ENCODE measurements at places on chromosomes 3 and 15.

DNA sequence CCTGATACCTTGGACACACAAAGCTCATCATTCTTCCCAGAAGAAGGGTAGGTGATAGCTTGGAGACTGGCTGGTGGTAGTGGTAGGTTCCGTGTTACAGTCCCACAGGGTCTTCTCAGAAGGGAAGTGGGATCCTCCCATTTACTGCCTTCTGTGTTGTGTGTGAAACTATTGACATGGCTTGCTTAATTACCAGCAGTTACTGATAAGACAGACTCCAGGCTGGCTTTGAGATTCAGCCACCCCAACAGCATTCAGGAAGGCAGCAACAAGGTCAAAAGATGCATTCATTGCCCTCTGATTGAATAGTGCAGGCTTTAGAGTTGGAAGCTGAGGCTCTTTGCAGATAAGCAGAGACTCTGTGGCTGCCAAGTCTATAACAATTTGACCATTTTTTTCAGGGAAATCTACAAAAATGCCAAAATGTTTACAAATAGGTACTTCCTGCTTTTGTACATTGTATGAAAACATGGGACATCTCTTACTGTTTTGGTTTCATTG lies 7.7 kb downstream of the ARNT2 start:
- DNase-seq, result no peak

- no peak for DNase-seq
Measured at GRCh38 chr3:137242836-137243400, 285.1 kb downstream of the IL20RB start.

DNA sequence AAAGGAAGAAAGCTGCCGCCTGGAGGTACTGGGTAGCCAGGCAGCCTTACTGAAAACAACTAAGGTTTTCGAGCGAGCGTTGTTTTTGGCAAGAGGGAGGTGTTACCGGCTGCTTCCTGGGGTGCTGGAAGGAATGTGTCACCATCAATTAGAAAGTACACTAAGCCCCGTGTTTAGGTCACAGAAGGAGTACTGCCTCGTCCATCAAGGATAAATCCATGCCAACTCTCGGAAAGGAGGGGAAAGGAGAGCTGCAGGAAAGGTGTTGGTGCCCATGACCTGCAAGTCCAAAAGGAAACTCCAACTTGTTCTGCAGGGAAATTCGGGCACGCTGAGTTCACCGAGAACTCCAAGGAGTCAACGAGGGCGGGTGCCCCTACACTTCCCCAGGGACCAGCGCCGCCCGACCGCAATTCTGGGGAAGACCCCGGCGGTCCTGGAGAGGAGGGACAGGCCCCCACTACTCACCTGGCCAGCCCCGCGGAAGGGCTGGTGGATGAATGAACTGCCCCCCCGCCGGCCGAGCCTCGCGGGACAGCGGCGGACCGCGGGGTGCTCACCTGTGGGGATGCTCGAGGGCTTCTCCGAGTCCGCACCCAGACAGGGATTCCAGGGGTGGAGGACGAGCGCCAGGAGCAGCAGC lies 542 bp downstream of the PLOD2 start:
- DNase-seq, result peak; percentile 47

GRCh38 chr3:177141899-177142646 lies 55.2 kb downstream of the TBL1XR1 start:
- DNase-seq, result no peak

GRCh38 chr3:176937541-176937940 lies 259.7 kb downstream of the TBL1XR1 start:
- no peak for DNase-seq

GRCh38 chr15:35880896-35881295 lies 334.9 kb upstream of the DPH6 start:
- no peak for DNase-seq

GRCh38 chr3:105032541-105032940 lies 334.2 kb upstream of the ALCAM start:
- DNase-seq, result no peak

DNA sequence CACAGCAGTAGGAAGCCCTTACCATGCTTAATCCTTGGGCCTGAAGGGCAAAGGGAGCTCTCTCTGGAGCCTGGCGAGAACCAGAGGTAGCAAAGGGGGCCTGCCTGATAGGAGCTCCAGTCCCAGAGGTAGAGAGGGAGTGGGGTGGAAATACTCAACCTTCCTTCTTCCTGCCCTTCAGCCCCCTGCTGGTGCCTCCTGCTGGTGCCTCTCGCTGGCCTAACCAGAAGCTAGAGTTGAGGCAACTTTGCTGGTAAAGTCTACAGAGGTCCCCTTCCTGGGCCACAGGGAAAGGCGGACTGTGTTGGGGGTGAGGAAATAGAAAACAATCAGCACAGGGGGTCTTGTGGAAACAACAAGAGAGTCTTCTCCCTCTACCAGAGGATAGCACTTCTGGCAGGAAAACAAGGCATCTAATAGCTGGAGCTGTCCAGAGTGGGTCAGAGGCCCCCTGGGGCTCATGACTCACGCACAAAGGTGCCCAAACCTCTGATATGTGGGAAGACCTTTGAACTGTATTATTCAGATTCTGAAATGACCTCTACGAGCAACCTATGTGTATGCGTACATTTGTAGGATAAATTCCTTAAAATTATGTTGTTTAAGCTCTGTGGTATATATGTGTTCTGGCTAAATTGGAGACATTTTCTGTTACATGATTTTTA lies 133.9 kb downstream of the LRRC28 start:
- DNase-seq, result no peak

GRCh38 chr3:59519094-59519493 lies 469.3 kb upstream of the CFAP20DC start:
- no peak for DNase-seq

DNA sequence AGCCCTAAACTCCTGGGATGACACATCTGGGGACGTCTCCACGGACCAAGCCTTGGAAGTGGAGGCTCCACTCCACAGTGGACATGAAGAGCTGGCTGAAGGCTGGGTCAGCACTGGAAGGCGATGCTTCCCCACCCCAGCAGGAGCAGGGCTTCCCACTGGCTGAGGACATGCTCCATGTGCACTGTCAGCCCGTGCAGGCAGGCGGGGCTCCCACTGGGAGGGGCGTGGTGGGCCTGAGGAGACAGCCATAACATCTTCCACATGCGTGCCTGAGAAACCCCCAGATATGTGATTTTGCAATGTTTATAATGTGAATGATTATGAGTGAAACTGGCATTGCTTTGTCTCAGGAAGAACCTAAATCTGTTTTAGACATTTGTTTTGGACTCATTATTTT lies 231.3 kb downstream of the KLF13 start:
- no peak for DNase-seq
